HL-60 (cell line): ENCODE measurements at places on chromosomes 7 and 10.

DNA sequence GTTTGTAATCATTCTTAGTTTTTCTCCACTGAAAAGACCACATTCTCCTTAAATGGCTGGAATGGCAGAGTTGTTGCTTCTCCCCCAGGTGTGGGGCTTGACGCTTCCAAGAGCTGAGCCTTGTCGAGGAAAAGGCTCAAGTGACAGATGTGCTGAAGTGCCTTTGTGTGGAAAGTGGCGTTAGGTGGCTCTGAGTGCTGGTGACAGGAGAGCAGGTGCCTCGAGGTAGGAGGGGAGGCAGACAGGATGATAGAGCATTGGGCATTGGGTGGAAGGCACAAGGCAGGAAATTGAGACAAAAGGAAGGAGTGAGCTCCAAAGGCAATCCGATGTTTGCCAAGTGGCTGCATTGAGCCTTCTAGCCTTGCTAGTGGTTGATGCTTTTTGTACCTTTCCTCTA lies 6.7 kb downstream of the KIAA1217 start:
- no peak for DNase-seq

DNA sequence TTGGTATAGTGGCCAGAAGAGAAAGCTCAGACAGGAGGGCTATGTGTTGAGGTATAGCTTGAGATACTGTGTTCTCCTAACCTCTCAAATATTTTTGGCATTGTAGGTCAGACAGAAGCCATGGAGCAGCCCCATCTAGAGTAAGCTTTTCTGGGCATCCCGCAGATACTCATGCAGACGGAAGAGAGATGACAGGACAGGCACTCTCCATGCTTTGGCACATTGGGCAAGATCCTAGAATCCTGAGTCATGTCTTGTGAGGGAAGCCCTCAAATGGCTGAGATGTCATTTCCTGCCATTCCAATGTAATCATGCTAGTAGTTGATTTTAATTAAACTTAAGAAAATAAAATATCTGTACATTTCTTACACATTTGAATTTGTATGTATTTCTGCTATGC lies 16.8 kb upstream of the KIF20B start:
- DNase-seq: peak; percentile 33

GRCh38 chr7:137439829-137440825 lies 96.6 kb upstream of the PTN start:
- DNase-seq: no peak

- DNase-seq: peak; percentile 7
Observed at GRCh38 chr7:28669330-28669729, 257.0 kb downstream of the CREB5 start.

- no peak for DNase-seq
Observed at GRCh38 chr10:43884501-43885105, 235.9 kb upstream of the ZNF32 start.

GRCh38 chr7:151899513-151900360 lies 22.8 kb upstream of the PRKAG2 start:
- no peak for DNase-seq

DNA sequence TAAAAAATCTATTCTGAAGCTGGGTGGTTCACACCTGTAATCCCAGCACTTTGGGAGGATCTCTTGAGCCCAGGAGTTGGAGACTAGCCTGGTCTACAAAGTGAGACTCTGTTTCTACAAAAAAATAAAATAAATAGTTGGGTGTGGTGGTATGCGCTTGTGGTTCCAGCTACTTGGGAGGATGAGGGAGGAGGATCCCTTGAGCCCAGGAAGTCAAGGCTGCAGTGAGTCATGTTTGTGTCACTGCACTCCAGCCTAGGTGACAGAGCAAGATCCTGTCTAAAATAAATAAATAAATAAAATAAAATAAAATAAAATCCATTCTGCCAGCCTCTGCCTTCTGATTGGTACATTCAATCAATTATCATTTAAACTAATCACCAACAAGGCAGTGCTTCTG lies 17.5 kb downstream of the ZNF33A start:
- DNase-seq: no peak
